ENCODE measurements at places on chromosomes 5 and 9.

DNA sequence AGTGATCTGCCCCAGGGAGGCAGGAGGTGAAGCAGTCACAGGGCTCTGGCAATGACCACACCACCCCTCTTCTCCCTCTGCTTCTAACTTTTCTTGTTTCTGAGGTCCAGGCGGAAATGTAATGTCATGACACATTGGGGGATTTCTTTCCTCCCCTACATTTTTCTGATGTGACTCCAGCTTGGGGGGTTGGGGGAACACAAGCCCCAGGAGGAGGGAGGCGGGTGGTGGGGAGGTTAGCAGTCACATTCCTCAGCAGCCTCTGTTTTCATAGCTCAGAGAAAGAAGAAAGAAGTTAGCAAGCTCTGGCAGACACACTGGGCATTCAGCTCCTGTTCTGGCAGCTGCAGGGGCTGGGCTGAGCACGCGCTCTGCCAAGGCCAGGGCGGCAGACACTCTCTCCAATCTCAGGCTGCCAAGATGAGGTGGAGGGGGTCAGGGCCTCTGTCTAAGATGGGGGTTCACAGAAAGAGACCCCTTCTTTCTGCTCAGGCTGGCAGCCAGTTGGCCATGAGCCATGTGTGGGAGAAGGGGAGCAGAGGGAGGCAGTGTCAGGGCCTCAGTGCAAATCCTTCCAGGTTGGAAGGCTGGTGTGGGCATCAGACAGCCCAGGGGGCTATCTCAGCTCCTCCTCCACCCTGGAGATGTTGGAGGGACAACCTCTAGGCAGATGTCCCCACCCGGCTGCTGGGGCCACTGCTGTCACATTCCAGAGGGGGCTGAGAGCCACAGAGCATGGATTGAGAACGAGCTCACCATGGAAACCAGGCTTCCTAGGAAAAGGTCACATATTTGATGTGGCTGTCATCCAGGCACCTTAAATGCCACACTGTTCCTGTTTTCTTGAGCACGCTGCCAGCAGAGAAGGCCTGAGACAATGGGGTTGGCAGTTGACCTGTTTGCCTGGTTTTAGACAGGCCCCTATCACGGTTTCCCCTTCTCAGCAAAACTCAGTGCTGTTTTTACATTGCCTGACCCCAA is 20.1 kb upstream of the PFDN1 start:
- DNase-seq: no peak

DNA sequence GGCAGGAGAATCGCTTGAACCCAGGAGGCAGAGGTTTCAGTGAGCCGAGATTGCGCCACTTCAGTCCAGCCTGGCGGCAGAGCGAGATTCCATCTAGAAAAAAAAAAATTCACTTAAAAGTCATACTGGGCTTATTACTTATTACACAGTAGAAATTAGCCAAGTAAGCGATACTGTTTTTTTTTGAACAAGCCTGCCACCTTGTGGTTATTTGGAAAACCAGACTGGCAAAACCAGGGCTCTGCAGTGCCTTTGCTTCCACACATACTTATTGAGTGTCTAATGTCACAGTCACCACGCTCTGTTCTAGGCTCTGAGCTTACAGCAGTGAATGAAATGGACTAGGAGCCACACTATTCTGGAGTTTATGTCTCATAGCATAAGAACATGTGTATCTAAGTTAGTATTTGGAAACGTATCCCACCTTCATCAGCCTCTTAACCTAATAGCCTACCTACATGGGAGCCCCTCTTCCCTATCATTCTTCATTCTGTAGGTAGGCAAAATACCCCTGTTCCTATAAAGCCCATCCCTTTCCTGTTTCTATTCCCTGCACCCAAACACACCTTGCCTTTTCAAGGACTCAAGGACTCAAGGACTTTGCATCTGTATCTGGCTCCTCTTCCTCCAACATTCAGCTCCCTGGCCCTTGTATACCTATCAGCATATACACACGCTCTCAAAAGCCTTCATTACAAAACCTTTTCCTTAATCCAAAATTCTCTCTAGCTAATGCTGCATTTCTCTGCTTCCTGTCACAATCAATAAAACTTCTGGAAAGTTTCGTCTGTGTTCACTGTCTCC is 13.9 kb upstream of the BASP1 start:
- no peak for DNase-seq

GRCh38 chr9:81032831-81033230 is 656.5 kb downstream of the TLE1 start:
- DNase-seq: no peak

DNA sequence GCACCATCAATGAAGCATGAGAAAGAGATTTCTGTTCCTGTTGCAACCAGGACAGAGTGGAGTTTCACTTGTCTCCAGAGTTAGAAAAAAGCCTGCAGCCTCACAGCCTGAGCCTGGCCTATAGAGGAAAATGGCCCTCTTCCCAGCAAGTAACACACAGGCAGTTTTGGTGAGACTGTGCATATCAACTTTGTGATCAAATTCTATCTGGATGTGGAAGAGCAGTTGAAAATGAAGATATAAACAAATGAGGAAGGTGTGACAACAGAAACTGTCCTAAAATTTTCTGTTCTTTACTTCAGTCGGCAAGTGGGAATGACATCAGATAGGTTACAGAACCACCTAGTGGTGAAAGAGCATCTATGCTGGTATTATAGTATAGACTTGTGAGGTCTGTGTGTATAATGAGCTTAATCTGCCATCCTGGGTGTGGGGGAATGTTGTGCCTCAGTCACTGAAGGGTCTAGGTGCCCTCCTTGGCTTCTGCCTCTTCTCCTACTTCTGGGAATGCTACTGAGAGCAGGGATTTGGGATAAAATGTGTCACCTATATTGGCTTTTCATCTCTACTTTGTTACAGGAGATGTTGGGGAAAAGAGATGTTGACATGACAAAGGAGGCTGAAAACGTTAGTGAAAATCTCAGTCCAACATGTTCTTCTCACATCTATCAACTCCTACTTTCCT is 28.2 kb downstream of the YIPF5 start:
- no peak for DNase-seq

DNA sequence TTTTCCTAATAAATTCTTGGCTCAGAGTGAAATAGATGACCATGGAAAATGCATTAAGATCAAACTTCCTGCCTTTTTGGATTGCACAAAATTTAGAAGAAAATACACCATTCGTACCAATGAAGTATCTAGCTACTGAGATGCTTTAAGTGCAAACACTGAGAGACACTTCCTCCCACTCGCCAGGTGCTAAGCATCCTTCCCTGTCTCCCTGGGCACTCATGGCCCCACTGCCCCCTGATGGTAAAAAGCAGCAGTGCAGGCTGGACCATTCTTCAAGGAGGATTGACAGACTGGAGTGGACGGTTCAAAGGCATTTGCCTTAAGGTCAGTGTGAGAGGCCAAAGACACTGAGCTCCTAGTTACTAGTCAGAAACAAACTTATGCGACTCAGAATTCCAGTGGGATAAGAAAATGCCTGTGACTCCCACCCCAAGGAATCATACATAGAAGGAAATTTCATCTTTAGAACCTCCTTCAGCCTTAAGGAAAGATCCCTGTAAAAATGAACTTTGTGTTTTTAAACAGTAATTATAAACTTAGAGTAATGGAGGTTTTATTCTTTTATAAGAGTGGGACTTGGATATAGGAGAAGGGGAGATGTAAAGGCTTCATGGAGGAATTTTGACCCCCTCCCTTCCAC is 86.0 kb upstream of the SLC30A5 start:
- no peak for DNase-seq

DNA sequence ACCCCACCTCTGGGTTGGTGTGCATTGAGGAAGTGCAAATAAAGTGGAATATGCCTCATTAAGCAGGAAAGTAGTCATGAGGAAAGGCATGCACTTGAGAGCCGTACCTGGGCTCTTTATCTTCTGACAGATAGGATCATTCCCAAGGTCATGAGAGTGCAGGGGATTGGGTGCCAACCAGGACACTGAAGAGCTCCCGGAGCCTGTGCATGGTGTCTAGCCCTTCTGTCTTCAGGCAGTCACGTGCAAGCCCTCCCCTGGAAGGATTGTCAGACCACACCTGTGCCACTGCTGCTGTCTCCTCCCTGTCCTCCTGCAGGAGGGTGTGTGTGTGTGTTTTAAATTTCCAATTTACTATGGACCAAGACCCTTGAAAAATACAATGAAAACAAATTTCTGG is 69.6 kb downstream of the PDE8B start:
- no peak for DNase-seq
